T-helper 9 cell (primary cell): ENCODE measurements at places on chromosomes 12 and 14.

- no peak for DNase-seq
These were observed 821.9 kb downstream of the VRK1 start for GRCh38 chr14:97618917-97619690.

- DNase-seq, result no peak
These were observed 191.9 kb downstream of the STXBP6 start for GRCh38 chr14:24858052-24858451.

- no peak for DNase-seq
These were observed 59.5 kb downstream of the VEZT start for GRCh38 chr12:95277139-95277538.

- no peak for DNase-seq
These were observed 525.8 kb upstream of the ATP2B1 start for GRCh38 chr12:90234472-90234871.

DNA sequence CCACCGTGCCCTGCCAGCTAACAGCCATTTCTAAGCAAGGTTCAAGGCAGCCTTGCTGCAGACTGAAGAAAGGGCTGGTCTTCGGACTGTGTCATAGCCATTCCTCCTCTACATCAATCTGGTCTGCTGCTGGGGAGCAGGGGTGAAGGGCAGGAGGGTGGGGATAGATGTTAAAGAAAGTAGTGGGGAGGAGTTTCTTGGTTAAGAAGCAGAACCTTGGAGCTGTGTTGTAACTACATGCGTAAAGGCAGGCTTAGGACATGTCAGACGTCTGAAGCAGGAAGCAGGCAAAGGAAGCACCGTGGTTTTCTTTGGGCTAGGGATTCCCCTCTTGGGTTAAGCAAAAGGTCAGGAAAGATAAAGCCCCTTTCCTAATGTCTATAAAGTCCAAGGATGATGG, 18.1 kb upstream of the NEK9 start:
- DNase-seq, result no peak

- DNase-seq, result peak; percentile 24
These were observed 9.7 kb downstream of the MPHOSPH9 start for GRCh38 chr12:123223241-123223668.

GRCh38 chr12:68317047-68317667, 15.0 kb downstream of the MDM1 start:
- DNase-seq, result peak; percentile 30

- no peak for DNase-seq
These were observed 171.1 kb downstream of the RPAP3 start for GRCh38 chr12:47534695-47535094.

DNA sequence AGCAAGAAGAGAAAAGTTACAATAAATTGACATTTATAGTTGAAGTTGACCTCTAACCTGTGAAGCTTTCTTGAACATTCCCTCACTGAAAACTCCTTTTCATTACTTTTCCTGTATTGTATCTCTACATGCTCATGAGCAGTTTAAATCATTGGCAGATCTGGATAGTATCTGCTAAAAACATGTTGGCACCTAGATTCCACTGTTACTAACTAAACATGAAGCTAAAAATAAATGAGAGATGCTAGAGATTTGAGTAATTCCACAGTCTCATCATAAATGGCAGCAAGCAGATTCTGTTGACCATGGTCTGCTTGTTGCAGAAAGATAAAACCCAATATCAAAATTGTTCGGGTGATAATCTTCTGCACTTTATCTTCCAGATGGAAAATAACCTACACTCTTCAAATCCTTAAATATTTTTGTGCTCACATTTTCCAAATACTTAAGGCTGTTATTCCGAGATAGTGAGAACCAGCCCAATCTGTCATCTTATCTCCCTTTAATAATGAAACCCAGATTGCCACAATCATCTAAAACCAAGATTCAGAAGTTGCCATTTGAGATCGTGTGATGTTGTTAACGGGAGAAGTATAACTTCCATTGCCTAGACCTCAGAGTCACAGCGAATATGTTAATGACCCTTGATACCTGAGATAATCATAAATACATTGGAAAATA, 171.0 kb upstream of the DAAM1 start:
- no peak for DNase-seq

DNA sequence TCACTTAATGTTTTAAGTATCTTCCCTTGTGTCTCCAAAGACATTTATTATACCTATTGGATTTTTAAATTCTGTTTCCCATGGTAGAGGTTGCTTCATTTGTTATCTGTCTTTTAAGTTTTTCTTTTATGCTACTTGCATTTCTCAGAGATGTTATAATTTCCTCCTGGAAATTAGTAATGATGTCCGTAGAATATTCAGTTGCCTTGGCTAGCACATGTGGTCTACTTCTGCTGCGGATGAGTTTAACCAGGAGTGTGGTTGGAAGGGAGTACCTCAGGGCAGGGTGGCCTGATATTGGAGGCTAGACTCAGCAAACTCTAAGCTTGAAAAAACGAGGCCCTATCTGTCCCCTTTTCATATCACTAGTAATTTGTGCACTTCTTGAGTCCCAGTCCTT, 8.8 kb upstream of the EVL start:
- no peak for DNase-seq

DNA sequence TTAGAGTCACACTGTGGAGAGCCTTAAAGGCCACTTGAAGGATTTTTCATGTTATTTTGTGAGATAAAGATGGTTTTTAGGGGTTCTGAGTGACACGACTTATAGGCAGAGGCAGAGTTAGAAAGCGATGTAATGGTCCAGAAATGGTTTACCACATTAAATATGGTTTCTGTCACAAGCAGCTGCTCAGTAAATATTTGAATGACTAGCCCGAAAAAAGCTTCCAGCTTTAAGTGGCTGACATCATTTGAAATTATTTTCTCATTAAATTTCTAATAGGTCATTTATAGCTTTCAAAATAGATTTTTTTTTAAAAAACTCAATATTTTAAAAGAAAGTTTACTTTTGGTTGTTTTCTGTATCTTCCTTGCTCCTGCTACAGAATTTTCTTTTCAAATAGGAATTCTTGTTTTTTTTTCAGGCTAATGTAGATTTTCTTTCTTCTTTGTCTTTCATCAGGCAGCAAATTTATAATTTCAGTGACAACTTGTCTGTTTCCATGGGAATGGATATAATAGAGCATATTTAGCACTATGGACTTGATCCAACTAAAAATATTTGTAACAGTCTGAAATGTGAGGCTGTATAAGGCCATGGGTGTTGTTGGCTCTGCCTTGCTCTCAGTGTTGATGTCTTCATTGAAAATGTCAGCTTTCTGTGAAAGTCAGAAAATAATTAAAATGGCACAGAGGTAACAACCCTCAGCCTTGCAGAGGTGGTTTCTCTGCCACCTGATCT, 700.0 kb downstream of the TMTC2 start:
- no peak for DNase-seq

- no peak for DNase-seq
These were observed 1.5 kb upstream of the HOXC13 start for GRCh38 chr12:53937099-53937498.

GRCh38 chr12:15527201-15528080, 205.1 kb downstream of the PTPRO start:
- no peak for DNase-seq

DNA sequence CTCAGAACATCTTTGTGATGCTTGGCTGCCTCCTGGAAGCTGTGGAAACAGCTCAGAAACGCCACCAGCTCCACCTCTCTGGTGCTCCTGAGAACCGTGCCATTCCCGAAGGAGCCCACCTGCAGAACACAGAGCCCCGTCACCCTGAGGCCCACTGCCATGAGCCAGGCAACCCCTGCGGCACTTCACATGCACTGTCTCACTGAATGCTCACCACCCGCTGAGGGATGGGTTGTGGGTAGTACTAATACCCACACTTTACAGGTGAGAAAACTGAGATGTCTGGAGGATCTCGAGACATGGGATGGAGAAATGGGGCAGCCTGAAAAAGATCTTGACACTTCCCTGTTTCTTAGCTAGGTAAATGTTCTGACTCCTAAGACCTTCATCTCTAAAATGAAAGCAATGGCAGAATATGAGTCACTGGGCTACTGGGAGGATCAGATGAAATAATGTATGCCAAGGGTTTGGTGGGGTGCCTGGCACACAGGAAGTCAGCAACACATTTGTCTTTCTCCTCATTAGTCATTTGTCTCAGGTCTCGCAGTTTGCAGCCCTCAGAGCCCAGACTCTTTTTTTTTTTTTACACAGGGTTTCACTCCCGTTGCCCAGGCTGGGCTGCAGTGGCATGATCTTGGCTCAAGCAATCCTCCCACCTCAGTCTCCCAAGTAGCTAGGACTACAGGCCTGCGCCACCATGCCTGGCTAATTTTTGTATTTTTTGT, 5.3 kb downstream of the OASL start:
- peak; percentile 40 for DNase-seq

DNA sequence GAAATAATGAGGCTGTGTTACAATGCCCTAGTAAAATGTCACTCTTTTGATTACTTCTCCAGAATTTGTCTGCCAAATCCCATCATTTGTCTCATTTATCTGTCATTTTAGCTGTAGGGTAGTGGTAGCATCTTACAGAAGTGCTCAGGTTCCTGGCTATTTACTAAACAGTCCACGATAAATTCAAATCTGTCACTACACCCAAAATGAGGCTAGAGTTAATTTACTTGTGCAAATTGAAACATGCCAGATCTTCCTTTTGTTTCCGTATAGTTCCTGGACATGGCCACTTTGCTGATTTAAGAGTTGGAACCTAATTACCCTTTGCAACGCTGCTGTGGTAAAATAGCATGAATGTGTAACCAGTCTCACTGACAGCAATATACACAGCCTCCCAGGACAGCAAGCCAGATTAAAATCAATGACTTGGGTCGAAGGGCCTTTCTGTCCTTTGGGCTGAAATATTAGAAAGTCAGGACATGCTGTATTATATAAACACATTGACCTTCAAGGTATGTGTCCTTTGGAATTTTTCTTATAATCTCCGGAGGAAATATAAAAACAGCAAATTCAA, 485.4 kb downstream of the MDGA2 start:
- no peak for DNase-seq

DNA sequence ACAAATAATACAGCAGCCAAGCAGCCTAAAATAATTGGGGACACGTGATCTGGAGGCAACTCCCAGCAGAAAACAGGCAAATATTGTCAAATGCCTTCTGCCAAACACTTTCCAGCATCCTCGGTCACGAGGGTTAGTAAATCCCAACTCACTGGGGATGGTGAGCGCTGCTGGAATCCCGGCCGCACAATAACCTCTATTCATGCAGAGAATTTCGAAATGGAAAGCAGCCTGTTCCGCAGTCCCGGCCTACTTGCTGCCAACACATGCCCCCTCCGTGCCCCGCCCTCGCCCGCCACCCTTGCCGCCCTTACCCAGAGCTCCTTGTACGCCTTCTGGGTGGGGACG, 62.2 kb downstream of the RFX4 start:
- no peak for DNase-seq

DNA sequence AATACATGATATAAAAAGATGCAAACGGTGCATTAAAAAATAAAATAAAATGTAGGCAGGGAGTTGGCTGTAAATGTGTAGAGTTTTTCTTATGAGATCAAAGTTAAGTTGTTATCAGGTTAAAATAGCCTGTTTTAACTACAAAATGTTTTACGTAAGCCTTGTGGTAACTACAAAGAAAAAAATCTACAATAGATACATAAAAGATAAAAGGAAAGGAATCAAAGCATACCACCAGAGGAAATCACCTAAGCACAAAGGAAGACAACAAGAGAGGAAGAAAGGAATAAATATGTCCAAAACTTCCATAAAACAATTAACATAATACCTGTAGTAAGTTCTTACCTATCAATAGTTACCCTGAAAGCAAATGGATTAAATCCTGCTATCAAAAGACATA, 12.2 kb downstream of the NELL2 start:
- no peak for DNase-seq

GRCh38 chr12:104012331-104012730, 37.7 kb downstream of the GLT8D2 start:
- DNase-seq, result no peak

DNA sequence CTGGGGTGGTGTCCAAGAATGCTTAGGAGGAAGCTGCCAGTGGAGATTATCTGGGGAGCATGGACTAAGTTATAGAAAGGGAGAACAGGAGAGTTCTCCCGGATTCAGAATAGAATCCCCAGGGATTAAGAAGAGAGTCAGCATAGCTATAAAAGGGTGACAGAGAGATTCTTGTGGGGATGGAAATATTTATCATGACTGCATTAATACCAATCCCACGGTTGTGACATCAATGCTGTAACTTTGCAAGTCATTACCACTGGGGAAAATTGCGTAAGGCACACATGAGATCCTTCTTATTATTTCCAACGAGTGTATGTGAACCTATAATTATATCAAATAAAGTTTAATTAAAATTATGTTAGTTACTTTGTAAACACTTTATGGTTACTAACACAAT, 447.9 kb upstream of the TMEM132C start:
- no peak for DNase-seq

GRCh38 chr12:39622306-39622705, 2.7 kb upstream of the ABCD2 start:
- DNase-seq, result no peak

- no peak for DNase-seq
These were observed 90.7 kb downstream of the OTOGL start for GRCh38 chr12:80190001-80190400.

GRCh38 chr14:82422230-82422629, 888.6 kb upstream of the SEL1L start:
- no peak for DNase-seq

DNA sequence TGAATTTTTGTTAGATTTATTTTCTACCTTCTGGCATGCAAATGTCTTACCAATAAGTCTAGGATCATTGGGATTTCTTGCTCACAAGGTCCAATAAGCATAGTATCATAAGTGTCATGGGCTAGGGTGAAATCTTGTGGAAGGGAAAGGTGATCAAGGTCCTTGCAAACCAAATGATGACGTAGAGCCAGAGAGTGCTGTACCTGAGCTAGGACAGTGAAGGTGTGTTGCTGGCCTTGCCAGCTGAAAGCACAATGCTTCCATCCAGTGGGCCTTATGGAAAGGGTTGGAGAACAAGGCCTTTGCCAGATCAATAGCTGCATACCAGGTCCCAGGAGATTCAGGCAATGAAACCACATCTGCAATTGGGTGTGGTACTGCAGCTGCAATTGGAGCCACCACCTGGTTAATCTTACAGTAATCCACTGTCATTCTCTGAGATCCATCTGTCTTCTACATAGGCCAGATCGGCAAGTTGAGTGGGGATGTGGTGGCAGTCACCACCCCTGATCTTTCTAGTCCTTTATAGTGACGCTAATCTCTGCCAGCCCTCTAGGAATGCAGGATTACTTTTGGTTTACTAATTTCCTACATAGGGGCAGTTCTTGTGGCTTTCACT, 208.9 kb upstream of the MYL2 start:
- DNase-seq, result no peak

GRCh38 chr14:88733121-88733520, 59.6 kb downstream of the EML5 start:
- DNase-seq, result no peak

GRCh38 chr12:45439039-45439438, 223.1 kb downstream of the ANO6 start:
- DNase-seq, result no peak

DNA sequence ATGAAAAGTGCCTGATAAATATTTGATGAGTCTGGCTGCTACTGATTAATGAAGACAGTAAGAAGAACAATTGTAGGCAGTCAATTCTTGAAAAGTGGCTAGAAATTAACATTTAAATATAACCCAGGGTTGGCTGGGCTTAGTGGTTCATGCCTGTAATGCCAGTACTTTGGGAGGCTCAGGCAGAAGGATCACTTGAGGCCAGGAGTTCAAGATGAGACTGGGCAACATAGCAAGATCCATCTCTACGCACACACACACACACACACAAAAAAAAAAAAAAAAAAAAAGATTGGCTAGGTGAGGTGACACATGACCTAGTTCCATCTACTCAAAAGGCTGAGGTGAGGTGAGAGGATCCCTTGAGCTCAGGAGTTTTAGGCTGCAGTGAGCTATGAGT, 7.9 kb upstream of the PLBD1 start:
- no peak for DNase-seq
